ENCODE measurements at places on chromosomes 4 and X.

DNA sequence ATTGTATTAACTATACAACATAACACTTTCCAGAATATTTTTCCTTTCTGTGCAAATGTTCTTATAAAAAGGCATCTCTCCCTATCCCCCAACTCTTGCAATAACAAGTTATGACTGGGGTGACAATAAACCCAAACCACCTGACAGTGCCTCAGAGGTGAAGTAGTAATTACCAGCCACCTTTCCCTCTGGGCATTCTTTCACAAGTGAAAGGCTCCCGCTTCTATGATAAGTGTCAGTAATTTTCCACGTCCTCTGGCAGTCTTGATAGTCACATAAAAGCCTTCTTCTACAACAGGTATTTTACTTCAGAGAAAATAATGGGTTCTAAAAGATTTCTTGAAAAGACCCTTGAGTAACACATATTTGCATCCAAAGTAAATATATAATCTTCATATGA lies 82.7 kb downstream of the MANBA start:
- DNase-seq = no peak

DNA sequence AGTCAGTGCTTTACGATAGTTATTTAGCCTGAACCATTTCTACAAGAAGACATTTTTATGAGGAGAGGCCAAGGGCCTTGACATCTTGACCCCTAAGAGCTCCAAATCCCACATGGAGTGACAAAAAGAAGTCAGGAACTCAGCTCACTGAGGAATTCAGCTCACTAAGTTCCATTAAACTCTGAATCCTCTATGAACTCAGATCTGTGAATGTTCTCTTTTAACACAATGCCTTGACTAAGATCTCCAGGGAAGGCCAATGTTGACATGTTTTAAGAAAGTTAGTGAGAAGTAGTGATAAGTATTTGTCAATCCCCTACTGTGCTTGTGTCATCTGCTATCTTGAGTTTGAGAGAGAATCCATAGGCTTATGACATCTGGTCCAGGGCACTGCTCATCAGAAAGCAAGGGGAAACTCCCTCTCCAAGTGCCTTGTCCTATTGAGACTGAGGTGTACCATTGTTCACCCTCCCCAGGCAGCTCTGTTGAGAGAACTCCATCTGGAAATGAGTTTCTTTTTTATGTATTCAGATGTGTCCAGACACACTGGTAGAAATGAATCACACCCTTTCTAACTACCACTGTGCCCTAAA lies 68.7 kb upstream of the PCDH19 start:
- DNase-seq = no peak

GRCh38 chrX:151680805-151681204 lies 14.5 kb upstream of the PRRG3 start:
- DNase-seq = peak; percentile 32

GRCh38 chrX:123860983-123861382 lies 1.1 kb downstream of the XIAP start:
- DNase-seq = no peak

- no peak for DNase-seq
Measured at GRCh38 chrX:77434962-77435361, 12.2 kb upstream of the FGF16 start.

- no peak for DNase-seq
Measured at GRCh38 chrX:133749370-133749769, 236.0 kb downstream of the GPC3 start.

GRCh38 chrX:25531096-25531495 lies 515.3 kb upstream of the ARX start:
- no peak for DNase-seq

DNA sequence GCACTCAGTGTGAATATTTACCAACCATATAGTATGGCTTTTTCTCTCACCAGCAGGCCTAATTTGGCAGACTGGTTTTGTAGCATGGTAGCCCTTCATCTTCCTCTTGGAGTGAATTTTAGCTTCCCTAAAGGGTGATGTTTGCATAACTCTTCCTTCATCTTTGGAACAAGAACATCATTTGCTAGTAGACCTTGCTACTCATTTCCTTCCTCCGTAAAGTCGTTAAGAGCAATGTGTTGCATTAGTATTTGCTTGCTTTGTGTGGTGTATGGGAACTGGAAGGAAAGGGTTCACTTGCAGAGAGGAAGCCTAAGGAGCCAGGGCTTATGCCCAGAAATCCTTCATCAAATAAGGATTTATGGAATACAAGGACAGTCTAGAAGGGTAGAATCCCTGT lies 50.2 kb upstream of the PGRMC2 start:
- DNase-seq = no peak

GRCh38 chr4:5804656-5805055 lies 88.2 kb downstream of the CRMP1 start:
- no peak for DNase-seq

DNA sequence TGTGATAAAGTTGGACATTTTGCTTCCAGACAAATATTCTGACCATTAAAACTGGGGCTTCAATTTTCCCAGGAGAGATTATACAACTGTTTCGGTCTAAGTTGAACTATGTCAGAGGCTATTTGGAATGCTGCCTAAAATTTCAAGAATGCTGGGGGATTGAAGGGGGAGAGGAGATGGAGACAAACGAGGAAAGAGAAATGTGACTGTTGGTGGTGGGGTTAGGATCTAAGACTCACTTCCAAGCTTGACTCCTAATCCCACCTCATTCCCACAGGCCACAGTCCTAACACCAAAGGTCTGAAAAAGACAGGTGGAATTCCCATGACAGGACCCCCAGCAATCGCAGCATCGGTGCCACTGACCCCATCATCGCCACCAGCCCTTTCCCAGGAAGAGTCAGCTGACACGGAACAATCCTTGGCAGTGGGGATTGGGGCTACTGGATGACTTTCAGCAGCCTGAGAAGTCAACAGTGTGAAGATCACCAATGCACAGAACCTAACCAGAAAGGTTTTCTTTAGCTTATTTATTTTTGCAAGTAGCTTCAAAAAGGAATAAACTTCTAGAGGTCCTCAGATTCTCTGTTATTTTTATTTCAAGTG lies 74.0 kb upstream of the PRSS48 start:
- DNase-seq = no peak

GRCh38 chrX:119763181-119763580 lies 4.8 kb downstream of the SOWAHD start:
- DNase-seq = no peak

- no peak for DNase-seq
Measured at GRCh38 chrX:132749406-132749805, 209.0 kb downstream of the HS6ST2 start.

GRCh38 chrX:97266406-97267121 lies 382.9 kb downstream of the RPA4 start:
- no peak for DNase-seq

- DNase-seq = no peak
Measured at GRCh38 chr4:12966726-12967125, 517.4 kb downstream of the RAB28 start.

DNA sequence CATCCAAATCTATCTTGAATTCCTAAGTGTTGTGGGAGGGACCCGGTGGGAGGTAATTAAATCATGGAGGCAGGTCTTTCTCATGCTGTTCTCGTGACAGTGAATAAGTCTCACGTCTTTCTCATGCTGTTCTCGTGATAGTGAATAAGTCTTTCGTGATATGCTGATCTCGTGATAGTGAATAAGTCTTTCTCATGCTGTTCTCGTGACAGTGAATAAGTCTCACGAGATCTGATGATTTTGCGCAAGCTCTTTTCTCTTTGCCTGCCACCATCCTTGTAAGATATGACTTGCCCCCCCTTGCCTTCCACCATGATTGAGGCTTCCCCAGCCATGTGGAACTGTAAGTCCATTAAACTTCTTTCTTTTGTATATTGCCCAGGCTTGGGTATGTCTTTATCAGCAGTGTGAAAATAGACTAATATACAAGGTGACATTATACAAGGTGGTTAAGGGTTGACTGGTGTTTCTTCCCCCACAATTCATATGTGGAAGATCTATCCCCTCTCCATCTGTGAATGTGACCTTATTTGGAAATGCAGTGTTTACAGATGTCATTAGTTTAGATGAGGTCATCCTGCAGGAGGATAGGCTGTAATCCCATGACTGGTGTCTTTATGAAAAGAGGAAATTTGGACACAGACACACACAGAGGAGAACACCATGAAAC lies 27.6 kb downstream of the ARSD start:
- DNase-seq = no peak

DNA sequence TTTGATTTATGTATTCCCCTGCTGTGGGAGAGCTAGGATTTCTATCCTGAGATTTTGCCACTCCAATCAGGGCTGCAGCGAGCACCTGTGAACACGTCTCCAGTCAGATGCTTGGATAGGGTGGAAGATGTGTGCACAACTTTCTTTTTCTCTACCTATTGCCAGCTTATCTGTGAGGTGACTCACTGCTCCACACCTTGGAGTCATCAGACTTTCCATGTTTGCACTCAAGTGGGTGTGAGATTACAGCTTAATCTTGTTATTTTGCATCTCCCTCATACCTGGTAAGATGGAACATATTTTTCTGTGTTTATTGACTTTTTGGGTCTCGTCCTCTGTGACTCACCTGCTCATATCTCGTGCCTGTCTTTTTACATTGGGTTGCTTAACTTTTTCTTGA lies 32.2 kb downstream of the PSAPL1 start:
- DNase-seq = peak; percentile 37

DNA sequence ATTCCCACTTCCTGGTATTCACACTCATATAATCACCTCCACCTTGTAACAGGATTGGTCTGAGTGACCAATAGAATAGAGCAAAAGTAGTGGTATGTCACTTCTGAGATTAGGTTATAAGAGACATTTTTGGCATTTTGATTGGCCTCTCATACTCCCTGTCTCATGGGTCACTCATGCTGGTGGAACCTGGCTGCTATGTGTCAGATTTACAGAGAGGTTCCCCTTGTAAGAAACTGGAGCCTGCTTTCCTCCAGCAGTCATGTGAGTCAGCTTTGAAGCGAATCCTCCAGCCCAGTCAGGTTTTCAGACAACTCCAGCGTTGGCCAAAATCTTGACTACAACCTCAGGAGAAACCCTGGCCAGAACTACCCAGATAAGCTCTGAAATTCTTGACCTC lies 2.6 kb upstream of the OTUD4 start:
- no peak for DNase-seq

DNA sequence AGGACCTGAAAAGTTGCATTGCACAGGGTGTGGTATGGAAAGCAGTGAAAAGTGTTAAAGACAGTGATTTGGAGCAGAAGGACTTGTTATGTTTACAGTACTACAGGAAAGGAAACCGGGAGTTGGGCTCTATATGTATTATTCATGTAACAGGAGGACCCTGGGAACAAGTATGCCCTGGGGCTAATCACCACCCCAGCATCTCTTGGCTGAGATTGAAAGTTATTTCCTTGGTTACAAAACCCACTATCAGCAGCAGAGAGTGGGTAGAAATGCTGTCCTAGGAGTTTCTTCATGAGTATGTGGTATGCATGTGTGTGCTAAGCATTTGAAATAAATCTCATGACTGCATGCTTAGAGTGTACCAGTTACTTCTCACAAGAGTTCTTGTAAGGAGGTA lies 46.9 kb downstream of the STK32B start:
- no peak for DNase-seq

GRCh38 chr4:5079581-5079980 lies 28.3 kb downstream of the STK32B start:
- no peak for DNase-seq

Data from HCT116 (cell line).